Thoracic aorta endothelial cell (primary cell): ENCODE measurements at places on chromosomes 16 and 17. TPM values are rescaled to one million over a fixed set of nuclear protein-coding genes. Genes with fewer than 3 reads are reported as not detected.

The ITGAD gene
- not detected in 2 replicates for total RNA-seq

The SLC43A2 gene
- 16.6 and 29.0 TPM in 2 replicates for total RNA-seq

The CCL4 gene
- not detected in 2 replicates for total RNA-seq

The ZSCAN32 gene
- 10.4 and 12.2 TPM in 2 replicates for total RNA-seq

The PPP1R9B gene
- total RNA-seq = 35.8 and 45.4 TPM in 2 replicates

The TPSAB1 gene
- total RNA-seq = not detected in 2 replicates

The UMOD gene
- total RNA-seq = not detected in 2 replicates

The NPIPB8 gene
- 0.27 TPM in 1 of 2 replicates, not detected in the other for total RNA-seq

The ABCA3 gene
- total RNA-seq = 24.3 and 31.2 TPM in 2 replicates

The KRTAP1-5 gene
- not detected in 2 replicates for total RNA-seq

The TAF1C gene
- total RNA-seq = 29.1 and 39.0 TPM in 2 replicates

The ACSM5 gene
- not detected in 2 replicates for total RNA-seq

The EVI2A gene
- 0.80 and 1.3 TPM in 2 replicates for total RNA-seq

The ZFPM1 gene
- total RNA-seq = 3.5 and 4.7 TPM in 2 replicates

The TGFB1I1 gene
- 64.1 and 64.8 TPM in 2 replicates for total RNA-seq

The ZNF764 gene
- 7.3 and 7.4 TPM in 2 replicates for total RNA-seq

The MAZ gene
- total RNA-seq = 191 and 192 TPM in 2 replicates

The KCNH6 gene
- total RNA-seq = not detected in 2 replicates

The CA4 gene
- total RNA-seq = 0.43 TPM in 1 of 2 replicates, not detected in the other

The OR1A1 gene
- total RNA-seq = not detected in 2 replicates

The NPIPA2 gene
- 0.36 and 0.40 TPM in 2 replicates for total RNA-seq

The KRT12 gene
- not detected in 2 replicates for total RNA-seq

The MYH3 gene
- under 0.01 and 0.50 TPM in 2 replicates for total RNA-seq

The PMFBP1 gene
- total RNA-seq = under 0.01 and 0.14 TPM in 2 replicates

The ELMO3 gene
- total RNA-seq = 0.79 and 0.93 TPM in 2 replicates
